ENCODE measurements at places on chromosomes 5 and 9.
A peak's percentile ranks its signal among the peaks of the same experiment; 100 is the strongest.

DNA sequence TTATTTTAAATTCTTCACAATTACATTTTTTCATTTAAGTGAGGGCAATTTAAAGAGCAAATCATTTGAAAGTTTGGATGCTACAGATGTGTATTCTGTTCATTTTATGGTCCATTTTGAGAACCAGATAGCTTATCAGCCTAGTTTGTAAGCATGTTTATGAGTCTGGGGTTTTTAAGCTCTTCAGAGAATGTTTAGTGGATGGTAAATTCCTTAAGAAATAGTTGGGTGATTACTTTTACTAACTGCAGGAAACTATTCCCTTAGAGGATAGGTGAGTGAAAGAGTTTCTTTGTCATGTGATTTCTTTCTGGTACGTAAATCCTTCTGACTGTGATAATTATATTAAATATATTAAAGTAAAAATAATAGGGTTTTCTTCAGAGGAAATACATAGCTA, 17.6 kb downstream of the RASGRF2 start:
- DNase-seq: no peak

GRCh38 chr5:59799668-59800346, 93.7 kb downstream of the PDE4D start:
- DNase-seq: peak; percentile 76

GRCh38 chr9:78143281-78144007, 92.4 kb upstream of the CEP78 start:
- peak; percentile 37 for DNase-seq

- peak; percentile 10 for DNase-seq
These were observed 137.3 kb downstream of the PHF2 start for GRCh38 chr9:93713716-93714115.

GRCh38 chr5:73392775-73393174, 55.8 kb downstream of the FOXD1 start:
- no peak for DNase-seq

GRCh38 chr5:54873691-54874090, 111.7 kb downstream of the ESM1 start:
- no peak for DNase-seq

DNA sequence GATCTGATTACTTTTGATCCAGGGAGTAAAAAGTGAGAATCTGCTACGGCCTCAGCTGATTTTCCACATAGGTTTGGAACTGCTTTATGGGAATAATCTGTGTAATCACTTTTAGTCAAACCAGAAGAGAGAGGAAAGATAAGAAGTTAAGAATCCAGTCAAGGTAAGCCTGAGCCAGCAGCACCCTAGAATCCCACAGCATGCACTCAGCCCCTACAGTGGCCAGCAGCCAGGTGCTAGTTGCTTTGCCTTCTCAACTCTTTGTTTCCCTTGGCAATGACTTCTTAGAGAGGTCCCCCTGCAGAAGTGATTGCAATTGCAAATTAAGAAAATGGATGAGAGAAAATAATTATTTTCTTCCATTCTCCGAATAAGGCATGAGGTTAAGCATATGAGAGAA, 59.7 kb upstream of the TMED7 start:
- no peak for DNase-seq

- DNase-seq: no peak
These were observed 69.2 kb upstream of the SREK1 start for GRCh38 chr5:66074901-66075300.

GRCh38 chr5:152288917-152289595, 116.0 kb downstream of the NMUR2 start:
- DNase-seq: no peak

DNA sequence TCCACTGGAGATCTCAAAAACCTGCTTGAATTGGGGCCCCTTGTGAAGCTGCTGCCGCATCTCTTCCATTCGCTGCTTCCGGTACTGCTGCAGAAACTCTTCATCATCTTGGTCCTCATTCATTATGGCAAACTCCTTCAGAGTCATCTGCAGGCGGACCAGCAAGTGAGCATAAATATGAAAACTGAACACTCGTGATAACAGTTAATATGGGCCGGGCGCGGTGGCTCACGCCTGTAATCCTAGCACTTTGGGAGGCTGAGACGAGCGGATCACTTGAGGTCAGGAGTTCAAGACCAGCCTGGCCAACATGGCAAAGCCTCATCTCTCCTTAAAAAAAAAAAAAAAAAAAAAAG, 7.9 kb downstream of the PDCL start:
- DNase-seq: no peak

GRCh38 chr5:134275822-134276221, 49.9 kb upstream of the PPP2CA start:
- no peak for DNase-seq

DNA sequence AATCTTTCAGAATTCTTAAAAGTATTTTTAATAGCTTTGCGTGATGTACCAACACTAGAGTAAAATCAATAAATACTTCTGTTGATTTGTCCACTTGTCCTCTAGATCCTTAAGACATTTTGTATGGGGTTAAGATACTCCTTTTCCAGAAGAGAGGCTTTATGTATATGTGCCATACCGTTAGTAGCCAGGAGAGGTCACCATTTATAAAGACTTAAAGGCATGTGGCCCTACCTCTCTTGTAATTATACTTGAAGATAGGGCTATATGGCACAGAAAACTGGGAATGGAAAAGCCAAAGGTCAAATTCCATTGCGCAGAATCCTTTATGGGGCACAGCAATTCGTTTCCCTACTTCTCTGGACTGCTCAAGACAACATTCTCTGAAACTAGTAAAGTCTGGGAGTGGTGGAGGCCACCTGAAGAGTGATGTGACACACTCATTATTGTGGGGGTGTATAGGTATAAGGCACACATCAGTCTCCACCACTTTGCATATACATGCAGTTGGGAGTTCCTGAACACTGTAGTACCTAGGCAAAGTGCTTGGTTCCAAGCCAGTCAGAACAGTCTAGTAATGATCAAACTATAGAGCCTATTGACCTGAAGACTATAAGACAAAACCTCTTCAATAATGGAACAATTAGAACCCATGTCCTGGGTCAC, 140.1 kb upstream of the FBXL17 start:
- DNase-seq: peak; percentile 86

DNA sequence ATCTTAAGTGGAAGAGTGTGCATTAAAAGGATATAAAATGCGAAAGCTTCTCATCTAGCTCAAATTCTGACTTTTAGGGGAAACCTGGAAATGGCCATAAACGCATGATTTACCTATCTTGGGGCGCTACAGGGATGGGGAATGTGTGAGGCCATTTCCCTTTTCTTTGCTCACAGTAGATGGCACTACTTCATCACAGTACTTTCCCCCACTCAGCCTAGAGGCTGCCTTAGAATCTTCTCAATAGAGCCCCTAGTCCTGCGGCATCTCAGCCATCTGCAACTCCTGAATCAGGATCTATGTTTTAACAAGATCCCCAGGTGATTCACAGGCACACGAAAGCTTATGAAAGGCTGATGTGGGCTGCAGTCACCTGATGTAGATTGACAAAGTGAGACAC, 110.8 kb downstream of the LHFPL2 start:
- peak; percentile 81 for DNase-seq

GRCh38 chr5:107563959-107564544, 106.7 kb downstream of the EFNA5 start:
- no peak for DNase-seq

GRCh38 chr9:122180633-122181032, 20.9 kb downstream of the MORN5 start:
- peak; percentile 38 for DNase-seq

- no peak for DNase-seq
These were observed 135.4 kb upstream of the GNA14 start for GRCh38 chr9:77783518-77783917.

- no peak for DNase-seq
These were observed 148.2 kb upstream of the PLPPR1 start for GRCh38 chr9:100880284-100880683.

DNA sequence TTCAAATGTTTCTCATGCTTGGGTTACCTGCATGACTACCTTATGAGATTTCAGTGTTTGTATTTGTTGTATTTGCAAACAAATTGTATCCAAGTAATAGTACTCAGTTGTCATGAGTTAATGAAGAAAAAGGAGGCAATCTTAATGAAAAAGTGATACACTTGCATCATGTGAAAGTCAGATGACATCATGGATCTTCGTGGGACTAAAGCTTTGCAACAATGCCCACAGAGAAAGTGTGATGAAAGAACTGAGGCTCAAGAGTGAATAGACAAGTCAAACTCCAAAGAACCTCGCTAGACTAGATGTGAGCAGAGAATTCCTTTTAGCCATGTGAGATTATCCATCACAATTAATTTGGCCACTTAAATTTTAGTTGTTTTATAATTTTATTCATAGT, 75.4 kb upstream of the ADRB2 start:
- DNase-seq: peak; percentile 41

GRCh38 chr9:135910757-135911156, 3.4 kb upstream of the CAMSAP1 start:
- DNase-seq: no peak

DNA sequence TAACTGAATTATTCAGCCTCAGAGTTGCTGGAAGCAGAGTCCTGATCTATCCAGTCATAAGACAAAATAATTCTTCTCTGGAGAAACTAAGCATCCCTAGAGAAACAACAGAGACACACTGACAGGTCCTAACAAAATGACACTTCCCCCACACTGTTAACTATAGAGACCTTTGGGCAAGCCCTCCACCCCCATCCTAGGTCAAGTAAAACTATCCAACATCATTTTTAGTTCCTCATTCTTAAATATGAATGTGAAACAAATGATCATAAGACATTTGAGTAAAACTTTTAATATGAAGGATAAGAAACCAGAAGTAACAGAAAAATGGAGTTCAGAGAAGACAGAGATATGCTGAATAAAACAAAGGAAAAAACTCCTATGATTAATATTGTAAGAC, 30.9 kb downstream of the CNTLN start:
- peak; percentile 16 for DNase-seq

DNA sequence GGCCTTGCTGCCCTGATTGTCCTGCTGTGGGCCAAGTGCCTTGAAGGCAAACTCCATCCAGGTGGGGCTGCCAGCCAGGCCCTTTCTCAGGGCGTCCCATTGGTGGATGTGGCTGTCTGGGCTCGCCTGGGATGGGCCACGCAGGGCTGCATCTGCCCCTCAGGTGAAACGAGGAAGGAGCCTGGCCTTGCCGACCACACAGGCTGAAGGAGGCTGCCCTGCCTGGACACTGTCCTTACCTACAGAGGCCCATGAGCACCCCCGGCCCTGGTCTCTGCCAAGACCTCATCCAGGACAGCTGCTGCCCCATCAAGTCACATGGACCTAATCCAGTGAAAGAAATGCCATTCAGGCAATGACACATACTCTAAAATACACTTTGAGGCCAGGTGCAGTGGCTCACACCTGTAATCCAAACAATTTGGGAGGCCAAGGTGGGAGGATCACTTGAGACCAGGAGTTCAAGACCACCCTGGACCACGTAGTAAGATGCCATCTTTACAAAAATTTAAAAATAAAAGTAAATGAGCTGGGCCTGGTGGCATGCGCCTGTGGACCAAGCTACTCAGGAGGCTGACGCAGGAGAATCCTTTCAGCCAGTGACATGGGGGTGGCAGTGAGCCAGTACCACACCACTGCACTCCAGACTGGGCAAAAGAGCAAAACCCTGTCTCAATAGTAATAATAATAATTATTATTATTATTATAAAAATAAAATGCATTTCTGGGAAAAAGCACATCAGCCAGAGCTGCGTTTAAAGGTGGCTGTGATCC, 33.9 kb downstream of the PNPLA7 start:
- DNase-seq: no peak

- no peak for DNase-seq
These were observed 61.3 kb upstream of the PIK3R1 start for GRCh38 chr5:68154119-68154857.

DNA sequence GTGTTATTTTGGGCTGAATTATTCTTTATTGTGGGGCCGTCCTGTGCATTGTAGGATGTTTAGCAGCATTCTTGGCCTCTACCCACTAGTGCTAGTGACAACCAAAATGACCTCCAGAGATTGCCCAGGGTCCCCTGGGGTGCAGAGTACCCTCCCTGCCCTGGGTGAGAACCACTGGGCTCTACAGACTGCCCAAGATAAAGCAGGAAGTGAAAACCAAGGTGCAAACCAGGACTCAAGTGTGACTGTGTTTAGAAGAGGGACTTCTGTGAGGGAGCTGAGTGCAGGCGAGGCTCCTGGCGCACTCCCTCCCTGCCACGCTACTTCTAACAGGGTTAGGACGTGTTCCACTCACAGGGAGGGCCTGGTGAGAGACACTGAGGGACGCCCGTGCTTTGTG, 41.6 kb downstream of the USP20 start:
- DNase-seq: no peak

- no peak for DNase-seq
These were observed 22.4 kb downstream of the PHF2 start for GRCh38 chr9:93598647-93599241.

- no peak for DNase-seq
These were observed 47.4 kb upstream of the SUSD3 start for GRCh38 chr9:93011114-93011513.

- DNase-seq: peak; percentile 23
These were observed 739.0 kb downstream of the DTWD2 start for GRCh38 chr5:118249386-118249785.

GRCh38 chr9:124761710-124762109, 9.4 kb downstream of the NR6A1 start:
- no peak for DNase-seq

- DNase-seq: peak; percentile 57
These were observed 28.8 kb downstream of the PDE8B start for GRCh38 chr5:77239126-77239741.

- no peak for DNase-seq
These were observed 7.6 kb downstream of the FYB1 start for GRCh38 chr5:39211773-39212172.

GRCh38 chr9:78714576-78714975, 417.7 kb downstream of the PSAT1 start:
- DNase-seq: no peak

DNA sequence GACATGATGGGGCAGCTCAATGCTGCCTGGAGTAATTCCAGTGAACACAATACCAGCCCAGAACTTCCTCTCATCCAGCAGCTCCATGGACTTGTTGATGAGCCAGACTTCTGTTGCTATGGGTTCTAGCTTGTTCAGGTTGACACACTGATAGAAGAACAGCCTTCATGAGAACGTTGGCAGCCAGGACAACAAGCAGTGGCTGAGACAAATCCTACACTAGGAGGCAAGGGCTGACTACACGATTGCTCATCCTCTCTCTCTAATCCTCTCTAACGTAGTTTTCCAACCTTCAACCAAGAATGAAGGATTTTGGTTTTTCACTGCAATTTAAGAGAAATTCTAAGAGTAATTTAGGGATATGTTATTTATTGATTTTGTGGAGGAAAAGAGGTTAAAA, 67.8 kb downstream of the NIPSNAP3B start:
- no peak for DNase-seq

DNA sequence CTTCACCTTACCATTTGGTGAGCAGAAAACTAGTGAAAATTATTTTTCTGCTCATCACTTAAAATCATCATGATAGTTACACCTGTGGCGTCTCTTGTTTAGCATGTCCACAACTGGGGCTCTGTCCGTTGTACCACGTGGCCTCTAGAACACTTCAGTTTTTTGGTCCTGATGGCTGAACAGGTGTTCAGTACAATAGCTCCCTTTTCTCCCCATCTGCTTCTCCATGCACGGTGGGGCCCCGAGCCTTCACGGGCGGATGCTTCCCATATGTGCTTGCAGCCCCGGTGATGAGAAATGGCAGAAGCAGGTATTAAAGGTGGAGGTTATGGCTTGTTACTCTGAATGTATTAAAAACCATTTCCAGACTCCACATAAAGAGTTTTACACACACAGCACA, 304.1 kb downstream of the CWC27 start:
- DNase-seq: no peak

GRCh38 chr5:172178991-172179989, 8.7 kb downstream of the STK10 start:
- peak; percentile 60 for DNase-seq

- DNase-seq: no peak
These were observed 281.1 kb downstream of the FER start for GRCh38 chr5:109028608-109029299.
